ENCODE measurements at places on chromosomes 12 and 14.

- no peak for DNase-seq
These were observed 132.6 kb downstream of the BMP4 start for GRCh38 chr14:53824061-53824460.

DNA sequence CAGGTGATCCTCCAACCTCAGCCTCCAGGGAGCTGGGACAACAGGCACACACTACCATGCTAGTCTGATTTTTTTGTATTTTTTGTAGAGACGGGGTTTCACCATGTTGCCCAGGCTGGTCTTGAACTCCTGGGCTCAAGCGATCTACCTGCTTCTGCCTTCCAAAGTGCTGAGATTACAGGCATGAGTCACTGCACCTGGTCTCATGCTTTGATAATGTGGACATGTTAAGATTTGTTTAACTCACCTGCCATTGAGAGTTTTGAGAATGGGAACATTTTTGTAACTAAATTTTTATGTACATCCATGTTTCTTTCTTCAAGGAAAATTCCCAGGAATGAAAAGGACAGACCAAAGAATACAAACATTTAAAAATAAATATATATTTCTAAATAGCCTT is 121.2 kb downstream of the MIPOL1 start:
- DNase-seq: no peak

DNA sequence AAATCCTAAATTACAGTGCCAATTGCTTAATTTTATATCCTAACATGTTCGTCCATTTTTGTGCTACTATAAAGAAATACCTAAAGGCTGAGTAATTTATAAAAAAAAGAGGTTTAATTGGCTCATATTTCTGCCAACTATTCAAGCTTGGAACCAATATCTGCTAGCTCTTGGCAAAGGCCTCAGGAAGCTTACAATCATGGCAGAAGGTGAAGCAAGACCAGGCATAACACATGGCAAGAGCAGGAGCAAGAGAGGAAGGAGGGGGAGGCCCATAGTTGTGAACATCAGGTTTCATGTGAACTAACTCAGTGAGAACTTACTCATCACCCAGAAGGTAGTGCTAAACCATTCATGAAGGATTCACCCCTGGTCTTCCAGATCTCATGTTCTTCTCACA is 494.3 kb downstream of the CCER1 start:
- no peak for DNase-seq

- DNase-seq: no peak
These were observed 10.7 kb upstream of the ARID4A start for GRCh38 chr14:58287607-58288042.

DNA sequence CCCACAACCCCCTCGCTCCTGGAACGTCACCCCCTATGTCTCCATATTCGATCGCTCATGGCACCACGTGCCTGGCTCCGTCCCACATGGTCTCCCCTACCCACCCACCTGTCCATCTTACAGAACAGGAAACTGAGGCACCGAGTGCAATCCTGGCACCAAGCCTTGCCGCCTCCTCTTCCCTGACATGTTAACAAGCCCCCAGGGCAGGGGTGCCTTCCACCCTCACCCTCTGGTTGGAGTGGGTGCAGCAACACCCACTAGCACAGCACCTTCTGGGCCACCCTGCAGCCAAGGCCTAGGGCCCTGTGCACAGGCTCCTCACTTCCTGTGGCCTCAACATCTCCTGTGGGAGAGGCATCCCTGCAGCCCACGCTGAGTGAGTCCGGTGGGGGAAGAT is 110.3 kb downstream of the RFLNA start:
- DNase-seq: no peak

DNA sequence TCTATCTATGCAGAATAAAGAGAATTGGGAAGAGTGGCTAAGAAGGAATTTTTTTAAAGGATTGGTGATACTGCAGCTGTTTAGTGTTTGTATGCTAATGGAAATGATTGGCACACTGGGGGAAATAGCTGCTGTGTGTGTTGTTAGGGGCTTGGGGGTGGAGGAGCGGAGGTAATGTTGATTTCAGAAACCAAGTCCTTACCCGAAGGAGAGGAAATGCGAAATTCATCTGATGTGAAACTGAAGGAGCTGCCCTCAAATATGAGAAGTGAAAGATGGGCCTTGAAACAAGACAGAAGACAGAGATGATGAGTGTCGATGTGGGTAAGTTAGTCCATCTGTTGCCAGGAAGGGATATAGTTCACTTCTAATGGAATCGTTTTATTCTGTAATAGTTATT is 21.2 kb upstream of the RNASE12 start:
- DNase-seq: no peak

DNA sequence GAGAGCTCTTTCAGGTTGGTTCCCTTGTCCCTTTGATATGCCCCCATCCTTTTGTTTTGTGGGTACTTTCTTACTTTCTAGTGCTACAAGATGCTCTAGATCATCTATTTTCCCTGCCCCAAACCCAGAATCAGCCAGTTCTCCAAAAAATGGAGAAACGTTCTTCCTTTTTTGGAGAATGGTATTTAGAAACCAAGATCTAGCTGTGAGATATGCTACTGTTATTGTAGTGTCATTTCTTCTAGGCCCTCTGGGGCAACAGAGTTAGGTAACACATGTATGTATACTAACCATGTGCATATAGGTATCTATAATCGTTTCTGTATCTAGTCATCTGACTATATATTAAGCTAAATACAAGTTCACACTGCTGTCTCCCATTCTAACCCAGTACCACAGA is 6.9 kb upstream of the IGFBP6 start:
- no peak for DNase-seq

DNA sequence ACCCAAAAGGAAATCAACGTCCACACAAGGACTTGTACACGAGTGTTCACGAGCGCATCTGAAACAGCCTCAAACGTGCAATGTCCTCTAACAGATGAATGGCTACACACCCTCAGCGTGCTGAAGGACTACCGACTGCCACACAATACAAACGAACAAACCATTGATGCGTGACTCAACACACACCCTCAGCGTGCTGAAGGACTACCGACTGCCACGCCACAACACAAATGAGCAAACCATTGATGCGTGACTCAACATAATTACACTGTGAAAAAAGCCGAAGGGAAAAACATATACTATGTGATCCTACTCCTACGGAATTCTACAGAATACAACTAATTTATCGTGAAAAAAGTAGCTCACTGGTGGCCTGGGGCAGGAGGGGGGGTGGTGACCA is 25.1 kb upstream of the BTBD6 start:
- DNase-seq: no peak

DNA sequence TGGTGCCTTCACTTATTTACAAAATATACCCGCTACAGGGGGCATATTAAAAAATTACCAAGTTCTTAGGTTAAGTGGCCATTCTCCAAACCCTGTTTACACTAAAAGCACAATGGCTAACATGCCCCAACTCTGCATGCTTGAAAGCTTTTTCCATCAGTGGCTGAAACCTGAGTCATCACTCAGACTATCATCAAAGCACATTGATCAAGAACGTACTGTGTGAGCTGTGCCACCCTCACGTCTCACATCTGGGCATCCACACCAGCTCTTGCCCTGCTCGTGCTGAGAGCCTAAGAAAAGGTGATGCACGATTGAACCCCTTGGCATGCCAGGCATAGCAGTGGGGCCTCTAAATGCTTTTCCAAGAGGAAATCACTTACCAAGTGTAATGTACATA is 13.2 kb downstream of the AQP6 start:
- DNase-seq: no peak

DNA sequence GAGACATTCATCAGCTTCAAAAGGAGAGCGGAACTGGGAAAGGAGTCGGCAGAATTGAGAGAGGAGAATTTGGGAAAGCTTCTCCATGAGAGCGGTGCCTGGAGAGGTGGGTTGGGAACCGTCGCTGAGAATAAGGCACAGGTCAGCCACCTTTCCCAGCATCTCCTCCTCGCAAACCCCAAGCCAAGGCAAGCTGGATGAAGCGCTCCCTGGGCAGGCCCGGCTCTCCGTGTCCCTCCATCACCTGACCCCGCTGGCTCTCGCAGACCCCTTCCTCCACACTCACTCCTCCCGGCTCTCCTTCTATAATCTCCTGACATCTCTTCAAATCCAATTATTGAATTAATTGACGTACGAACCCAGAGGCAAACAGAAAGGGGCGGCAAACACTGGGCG is 18.9 kb upstream of the ATP5MC2 start:
- no peak for DNase-seq

DNA sequence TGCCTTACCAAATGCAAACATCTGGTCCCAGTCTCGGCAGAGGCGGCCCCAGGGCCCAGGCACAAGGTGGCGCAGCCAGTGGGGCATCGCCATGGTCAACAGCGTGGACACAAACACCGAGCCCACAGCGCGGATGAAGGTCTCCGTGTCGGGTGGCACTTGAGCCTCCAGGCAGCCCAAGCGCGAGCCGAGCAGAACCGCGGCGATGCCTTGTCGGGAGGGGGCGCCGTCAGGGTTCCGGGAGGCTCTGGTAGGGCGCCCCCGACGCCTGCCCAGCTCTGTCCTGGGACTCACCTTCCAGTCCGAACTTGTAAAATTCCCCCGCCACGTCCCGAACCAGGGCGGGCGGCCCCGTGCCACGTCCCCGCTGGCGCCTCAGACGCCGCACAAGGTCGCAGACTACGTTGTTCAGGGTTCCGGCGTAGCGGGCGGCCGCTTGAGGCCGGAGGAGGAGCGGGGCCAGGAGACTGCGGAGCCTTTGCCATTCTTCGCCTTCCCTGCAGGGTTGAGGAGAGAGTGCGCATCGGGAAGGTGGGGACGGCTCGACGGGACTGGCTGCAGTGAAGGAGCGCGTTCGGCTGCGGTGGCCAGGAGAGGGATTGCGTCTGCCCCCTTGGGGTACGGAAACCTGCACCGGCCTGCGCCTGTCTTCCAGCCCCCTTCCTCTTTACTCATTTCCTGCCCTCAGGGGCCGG is 1.7 kb downstream of the CYP27B1 start:
- no peak for DNase-seq

DNA sequence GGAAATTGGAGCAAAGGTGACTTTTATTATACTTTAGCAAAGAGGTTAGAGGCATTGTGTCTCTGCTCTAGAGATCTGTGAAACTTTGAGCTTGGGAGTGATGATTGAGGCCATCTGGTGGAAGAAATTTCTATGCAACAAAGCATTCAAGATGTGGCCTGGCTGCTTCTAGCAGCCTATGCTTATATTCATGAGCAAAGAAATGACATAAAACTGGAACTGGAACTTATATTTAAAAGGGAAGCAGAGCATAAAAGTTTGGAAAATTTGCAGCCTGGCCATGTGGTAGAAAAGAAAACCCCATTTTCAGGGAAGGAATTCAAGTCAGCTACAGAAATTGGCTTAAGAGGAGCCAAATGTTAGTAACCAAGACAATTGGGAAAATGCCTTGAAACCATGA is 70.4 kb downstream of the SDR9C7 start:
- DNase-seq: no peak

DNA sequence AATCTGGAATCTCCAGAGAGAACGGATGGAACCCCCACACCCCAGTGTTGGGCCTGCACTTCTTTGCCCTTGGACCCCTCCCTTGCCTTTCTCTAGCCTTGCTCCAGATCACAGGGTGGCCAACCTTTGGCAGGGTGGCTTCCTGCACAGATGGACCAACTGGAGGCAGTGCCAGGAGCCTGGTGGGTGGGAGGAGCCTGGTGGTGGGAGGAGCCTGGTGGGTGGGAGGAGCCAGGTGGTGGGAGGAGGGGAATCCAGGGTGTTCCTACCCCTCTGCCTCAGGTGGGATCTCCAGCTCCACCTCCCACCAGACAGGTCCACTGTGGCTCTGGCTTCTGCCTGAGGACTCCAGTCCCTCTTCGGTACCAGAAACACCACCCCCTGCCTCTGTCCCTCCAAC is 15.0 kb upstream of the ORAI1 start:
- no peak for DNase-seq

DNA sequence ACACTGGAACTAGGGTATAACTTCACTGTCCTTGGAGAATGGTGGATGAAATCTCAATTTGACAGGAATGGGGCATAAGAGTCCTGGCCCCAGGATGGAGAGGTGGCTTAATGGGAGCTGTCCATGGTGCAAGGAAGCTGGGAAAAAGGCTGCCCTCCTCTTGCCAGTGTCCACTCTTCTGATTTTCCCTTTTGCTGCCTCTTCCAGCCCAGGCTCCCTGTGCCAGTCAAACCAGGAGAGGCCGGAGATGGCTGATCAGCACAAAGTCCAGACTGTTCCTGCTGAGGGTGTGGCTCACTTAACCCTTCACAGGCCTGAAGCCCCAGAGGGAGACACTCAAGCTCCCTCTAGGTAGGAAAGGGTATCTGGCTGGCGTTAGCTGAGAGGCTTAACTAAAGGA is at the start of gene MYO1A:
Gene MYO1A (minus strand): TSS at position 240 of the 400 bp plus-strand sequence. CDS start 1,806 bp downstream, outside the sequence.
- no peak for DNase-seq

DNA sequence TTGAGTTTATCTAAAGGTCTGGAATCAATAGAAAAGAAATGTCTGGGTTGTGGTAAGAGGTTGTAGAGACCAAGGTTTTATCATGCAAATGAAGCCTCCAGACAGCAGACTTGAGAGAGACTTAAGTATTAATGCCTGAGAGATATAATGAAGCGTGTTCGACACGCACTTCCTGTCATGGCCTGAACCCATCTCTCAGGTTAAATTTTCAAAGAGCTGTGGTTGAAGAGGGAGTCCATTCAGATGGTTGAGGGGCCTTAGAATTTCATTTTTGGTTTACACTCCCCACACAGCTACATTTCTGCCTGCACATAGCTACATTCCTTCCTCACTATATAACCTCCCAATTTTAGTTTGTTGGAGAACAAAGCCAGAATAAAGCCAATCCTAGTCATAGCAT is 10.1 kb upstream of the CLEC12A start:
- DNase-seq: no peak
